SW 1271 (cell line): ENCODE measurements at places on chromosomes 11 and 22.

GRCh38 chr11:85800595-85801342 is 10.2 kb downstream of the SYTL2 start:
- DNase-seq, result no peak

GRCh38 chr11:10044618-10045017 is 249.4 kb downstream of the SBF2 start:
- DNase-seq, result no peak

GRCh38 chr11:27443746-27444507 is 28.7 kb downstream of the LGR4 start:
- DNase-seq, result no peak

- DNase-seq, result no peak
Measured at GRCh38 chr11:93329936-93330445, 551 bp upstream of the DEUP1 start.

DNA sequence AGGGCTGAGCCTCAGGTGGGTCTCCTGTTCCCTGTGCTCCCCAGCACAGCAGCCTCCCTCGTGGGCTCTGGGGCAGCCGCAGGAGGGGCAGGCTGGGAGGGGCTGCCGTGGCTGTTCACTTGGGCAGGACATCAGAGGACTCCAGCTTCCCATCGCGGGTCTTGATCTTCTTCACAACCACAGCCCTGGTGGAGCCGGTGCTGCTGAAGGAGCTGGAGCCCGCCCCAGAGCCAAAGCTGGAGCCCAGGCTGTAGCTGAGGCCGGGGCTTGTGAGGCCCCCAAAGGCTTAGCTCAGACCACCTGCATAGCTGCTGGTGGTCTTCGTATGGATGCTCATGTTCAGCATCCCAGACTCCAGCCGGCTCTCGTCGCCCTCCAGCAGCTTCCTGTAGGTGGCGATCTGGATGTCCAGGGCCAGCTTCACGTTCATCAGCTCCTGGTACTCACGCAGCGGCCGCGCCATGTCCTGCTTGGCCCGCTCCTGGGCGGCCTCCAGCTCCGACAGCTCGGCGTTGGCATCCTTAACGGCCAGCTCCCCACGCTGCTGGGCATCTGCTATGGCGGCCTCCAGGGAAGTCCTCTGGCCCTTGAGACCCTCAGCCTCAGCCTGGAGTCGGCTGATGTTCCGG is 126.1 kb downstream of the NECTIN1 start:
- DNase-seq, result no peak

GRCh38 chr11:15072551-15073143 is 746 bp upstream of the CALCB start:
- no peak for DNase-seq

DNA sequence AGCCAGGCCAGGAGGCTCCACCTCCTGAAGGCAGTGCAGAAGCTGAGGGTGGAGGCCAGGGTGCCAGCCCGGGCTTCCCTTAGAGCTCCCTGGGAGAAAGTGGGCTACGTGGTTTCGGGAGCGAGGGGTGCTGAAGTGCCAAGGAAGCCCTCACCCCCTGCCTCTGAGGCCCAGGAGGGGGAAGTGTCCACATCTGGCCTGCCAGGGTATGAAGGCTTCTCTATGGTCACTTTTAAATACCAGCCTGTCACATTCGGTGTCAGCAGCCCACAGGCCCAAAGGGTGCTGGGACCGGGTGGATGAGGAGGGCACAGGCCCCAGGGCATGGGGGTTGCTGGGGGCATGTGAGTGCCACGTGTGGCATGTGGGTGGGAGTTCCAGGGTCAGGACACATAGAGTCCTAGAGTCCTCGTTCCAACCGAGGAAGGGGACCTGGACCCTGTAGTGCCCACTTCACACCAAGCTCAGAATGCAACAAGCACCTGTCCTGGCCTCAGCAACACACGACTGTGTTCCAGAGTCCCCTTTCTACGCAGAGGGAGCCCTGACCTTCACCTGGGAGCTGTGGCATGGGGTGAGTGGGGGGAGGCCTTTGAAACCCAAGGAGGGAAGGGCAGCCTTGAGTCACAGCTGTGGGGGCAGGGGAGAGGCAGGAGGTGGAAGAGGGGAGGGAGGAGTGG is 1.7 kb downstream of the SHISA8 start:
- DNase-seq, result no peak

DNA sequence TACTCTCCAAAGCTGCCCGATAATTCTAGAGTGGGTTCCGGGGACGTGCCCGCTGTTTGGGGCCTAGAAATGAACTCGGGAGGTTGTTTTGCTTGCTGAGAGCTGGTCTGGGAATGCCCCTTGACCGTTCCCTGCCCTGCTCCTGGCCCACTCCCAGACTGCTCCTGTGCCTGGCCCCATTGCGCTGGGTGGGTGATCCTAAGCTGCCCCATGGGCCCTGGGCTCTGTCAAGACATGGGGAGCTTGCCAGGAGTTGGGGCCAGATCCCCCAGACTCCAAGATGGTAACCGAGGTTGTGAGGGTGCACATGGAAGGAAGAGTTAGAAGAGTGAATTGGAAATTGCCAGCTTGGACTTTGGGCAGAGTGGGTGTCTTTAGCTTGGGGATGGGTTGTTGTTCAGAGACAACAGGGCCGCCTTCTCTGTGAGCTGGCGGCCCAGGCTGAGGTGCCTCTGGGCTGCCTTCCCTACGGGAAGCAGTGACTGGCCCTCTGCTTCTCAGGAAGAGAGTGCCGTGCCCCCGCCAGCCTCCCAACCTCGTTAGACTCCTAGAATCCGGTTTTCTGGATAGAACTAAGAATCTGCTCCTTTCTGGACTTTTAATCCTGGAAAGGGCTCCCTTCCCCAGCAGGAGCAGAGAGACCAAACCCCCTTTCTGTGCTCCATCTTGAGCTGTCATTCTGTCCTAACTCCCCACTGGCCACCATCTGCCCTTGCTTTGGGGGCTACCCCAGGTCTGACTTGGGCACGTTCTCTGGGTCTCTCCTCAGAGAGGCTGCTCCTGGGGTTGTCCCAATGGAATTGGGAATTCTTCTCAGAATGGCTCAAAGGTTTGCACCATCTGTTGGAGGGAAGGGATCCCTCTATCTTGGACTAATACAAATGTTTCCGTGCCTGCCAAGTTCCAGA is 1.8 kb downstream of the ST3GAL4 start:
- no peak for DNase-seq

GRCh38 chr11:133997554-133997953 is 40.8 kb upstream of the IGSF9B start:
- DNase-seq, result no peak

- DNase-seq, result no peak
Measured at GRCh38 chr11:61158691-61159381, 2.4 kb downstream of the VPS37C start.

GRCh38 chr22:39252461-39253434 is 8.0 kb upstream of the PDGFB start:
- DNase-seq, result no peak

GRCh38 chr11:28833670-28834069 is 725.5 kb downstream of the METTL15 start:
- DNase-seq, result peak; percentile 86

DNA sequence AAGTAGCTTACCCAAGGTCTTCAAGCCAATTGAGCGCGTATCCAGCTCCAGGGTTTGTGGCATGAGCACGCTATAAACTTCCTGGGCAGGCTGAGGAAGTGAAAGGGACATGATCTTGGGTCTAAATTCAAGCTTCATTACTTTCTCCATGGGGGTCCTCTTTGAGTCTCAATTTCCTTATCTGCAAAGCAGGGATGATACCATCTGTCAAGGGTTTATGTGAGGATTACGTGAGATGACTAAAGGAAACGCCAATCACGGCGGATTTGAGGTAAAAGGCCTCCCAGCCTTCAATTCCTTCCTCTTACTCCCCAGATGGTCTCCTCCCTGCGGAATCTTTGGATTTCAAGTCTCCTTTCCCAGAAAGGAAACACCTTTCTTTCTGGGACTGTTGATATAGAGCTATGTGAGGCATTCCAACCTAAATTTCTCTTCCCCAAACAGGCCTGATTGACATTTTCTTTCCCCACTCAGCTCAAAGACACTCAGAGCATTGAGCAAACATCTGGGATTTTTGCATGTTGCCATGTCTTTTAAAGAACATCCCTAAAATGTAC is 474.4 kb downstream of the INSC start:
- DNase-seq, result no peak

DNA sequence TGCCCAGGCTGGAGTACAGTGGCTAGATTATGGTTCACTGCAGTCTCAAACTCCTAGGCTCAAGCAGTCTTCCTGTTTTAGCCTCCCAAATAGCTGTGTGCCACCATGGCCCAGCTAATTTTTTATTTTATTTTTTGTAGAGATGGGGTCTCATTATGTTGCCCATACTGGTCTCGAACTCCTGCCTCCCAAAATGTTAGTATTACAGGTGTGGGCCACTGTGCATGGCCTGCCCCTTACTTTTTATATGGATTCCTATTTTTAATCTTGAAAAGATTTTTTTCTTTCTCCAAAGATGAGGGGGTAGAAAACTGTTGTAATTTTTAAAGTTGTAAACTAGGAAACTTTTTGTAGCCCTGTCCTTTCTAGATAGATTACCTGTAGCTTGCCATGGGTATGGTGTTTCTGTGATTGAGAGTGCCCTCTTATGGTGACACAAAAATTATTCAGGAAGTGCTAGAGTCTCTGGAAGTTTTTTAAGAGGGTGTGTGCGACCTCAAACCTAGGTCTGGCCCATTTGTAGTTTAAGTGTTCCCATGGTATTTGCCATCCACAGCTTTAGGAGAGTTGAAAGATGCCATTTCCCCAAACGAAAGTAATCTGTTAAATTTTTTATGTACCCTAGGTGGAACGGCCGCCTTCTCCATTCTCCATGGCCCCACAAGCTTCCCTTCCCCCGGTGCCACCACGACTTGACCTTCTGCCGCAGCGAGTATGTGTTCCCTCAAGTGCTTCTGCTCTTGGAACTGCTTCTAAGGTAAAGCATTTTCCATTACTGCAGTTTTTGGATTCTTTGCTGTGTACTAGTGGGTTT is 32.4 kb downstream of the MCAM start:
- DNase-seq, result peak; percentile 59

GRCh38 chr11:19651653-19652052 is 61.0 kb upstream of the NAV2 start:
- no peak for DNase-seq

DNA sequence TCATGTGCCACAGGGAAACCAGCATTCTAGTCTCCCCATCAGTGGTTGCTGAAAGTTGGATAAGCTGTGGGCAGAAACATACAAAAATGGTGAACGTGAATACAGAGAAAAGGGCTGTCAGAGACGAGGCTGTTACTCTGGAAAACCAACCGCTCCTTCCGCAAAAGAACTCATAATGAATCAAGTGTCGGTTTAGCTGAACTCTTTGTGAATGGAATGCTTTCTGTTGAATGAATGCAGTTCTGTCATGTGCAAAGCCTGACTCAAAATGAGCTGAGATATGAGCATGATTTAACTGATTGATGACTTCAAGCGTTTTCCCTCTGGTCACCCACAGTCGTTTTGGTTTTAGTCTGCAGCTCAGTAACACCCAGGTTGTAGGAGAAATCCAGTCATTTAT is 298.3 kb downstream of the ETS1 start:
- no peak for DNase-seq

- no peak for DNase-seq
Measured at GRCh38 chr11:73204711-73205121, 13.4 kb upstream of the P2RY2 start.

DNA sequence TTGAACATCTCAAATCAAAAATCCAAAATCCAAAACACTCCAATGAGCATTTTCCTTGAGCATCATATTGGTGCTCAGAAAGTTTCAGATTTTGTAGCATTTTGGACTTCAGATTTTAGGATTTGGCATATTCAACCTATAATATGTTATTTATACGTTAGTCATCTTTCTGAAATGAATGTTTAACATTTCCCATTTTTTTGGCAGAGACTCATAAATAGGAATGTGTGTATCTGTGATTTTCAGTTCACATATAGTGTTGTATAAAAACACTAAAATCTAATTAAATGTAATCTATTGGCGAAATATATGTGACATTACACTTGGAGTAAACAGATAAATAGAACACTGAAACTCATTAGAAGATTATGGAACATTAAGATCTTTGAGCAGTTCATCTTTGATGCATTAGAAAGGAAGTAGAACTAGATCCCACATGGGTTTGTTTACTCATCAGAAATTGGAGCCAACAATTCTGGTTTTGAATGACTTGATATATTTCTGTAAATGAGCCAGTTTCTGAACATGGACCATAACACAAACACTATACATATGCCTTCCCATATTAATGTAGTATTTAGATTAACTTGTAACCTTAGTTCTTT is 153.1 kb downstream of the UVRAG start:
- no peak for DNase-seq

- no peak for DNase-seq
Measured at GRCh38 chr11:68889948-68890446, 13.6 kb downstream of the MRPL21 start.

DNA sequence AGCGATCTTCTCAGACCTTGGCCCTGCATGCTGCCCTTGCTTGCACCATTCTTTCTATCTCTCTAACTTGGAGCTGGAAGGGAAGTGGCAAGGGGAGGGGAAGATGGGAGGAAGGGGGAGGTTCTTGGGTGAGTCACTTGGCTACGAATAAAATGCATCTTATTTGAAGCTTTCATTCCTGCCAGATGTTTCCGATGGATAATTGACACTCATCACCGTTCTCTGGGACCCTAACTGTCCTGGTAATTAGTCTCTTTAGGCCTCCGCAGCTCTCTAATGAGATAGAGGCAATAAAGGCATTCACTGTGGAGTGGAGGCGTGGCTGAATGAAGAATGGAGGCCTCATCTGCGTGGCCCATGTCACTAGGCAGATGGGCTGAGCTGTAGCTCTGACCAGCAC is 960.1 kb downstream of the NTM start:
- DNase-seq, result no peak

GRCh38 chr11:44015624-44016007 is 32.2 kb upstream of the ACCSL start:
- DNase-seq, result no peak

DNA sequence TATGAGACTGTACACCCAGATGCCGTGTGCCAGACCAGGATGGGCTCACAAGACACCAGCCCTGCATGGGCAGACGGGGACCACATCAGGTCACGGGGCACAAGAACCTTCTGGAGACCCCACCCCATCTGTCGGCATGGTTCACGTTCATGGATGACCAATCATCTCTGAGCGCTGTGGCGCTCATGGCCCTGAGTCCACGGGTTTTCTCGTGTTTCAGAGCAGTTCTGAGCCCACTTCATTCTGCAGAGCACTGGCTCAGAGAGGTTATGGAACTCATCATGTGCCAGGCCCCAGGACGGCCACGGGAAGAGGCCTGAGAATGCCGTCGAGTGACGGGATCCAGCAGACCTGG is 63.0 kb upstream of the PPARA start:
- DNase-seq, result no peak

GRCh38 chr22:36486619-36487384 is 5.4 kb upstream of the TXN2 start:
- no peak for DNase-seq

GRCh38 chr22:44395118-44396005 is 82.6 kb upstream of the SHISAL1 start:
- no peak for DNase-seq

DNA sequence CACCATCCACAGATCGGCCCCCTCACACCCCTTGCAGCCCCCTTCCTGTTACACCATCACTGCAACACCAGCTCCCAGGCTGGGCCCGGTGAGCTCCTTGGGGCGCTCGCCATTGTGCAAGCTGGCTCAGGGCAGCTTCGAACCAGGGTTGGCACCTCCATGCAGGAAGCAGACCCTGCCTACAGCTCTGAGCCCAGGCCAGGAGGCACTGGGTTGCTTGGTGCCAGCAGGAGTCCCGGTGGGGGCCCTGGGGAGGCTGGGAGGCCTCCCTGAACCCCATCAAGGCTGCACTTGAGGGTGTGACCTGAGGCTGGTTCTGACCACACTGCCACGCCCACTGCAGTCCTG is 417.1 kb downstream of the CTTN start:
- DNase-seq, result no peak

GRCh38 chr11:132780046-132780445 is 752.3 kb downstream of the OPCML start:
- DNase-seq, result no peak

- DNase-seq, result no peak
Measured at GRCh38 chr11:57798905-57799559, 37.4 kb downstream of the CTNND1 start.
